ENCODE measurements at places on chromosomes 2 and 18.

GRCh38 chr2:54438271-54438670 lies 17.9 kb upstream of the SPTBN1 start:
- no peak overlapping the region for H3K27ac ChIP-seq
- H3K4me1 ChIP-seq = no peaks in the 10 kb centered on the region
- DNase-seq = no peak
- H3K4me3 ChIP-seq = no peak overlapping the region
- H3K36me3 ChIP-seq = no peaks in the 10 kb centered on the region
- H3K27me3 ChIP-seq = no peaks in the 10 kb centered on the region

DNA sequence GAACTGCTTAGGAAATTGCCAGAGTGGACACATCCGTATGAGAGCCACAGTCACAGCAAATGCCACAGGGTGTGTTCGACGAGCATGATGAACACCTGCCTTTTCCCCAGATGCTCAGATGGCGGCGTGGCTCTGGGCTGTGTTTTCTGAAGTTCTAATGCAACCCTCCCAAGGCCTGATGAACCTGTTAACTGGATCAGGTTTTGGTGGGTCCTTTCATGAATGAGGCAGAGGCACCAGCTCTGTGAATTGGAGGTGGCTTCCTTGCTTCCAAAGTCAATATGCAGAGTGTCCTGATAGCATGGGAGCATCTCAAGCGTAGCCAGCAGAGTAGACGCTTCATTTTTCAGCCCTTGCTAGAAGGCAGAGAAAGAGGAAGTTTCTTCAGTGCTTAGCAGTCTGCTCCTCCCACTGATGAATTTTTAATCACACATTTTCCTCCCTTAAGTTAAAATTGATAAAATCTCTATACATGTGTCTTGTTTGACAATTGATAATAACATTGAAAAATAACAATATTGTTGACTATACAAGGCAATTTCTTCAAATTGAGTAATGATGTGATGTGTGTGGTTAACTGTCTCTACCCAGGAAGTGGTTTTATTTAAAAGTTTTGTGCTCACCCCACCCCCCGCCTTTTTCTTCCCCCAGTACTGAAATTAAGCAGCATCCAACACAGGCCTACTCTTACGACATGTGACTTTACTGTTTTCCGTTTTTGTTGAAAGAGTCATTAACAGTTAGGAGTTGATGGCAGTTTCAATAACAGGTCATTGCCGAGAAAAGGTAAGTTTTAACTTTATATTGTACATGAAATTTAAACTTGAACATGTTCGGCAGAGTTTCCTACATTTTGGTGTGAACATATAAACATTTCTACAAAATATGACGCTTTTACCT lies at the start of gene ARHGAP15:
Gene ARHGAP15, plus strand, starts transcription at position 739 of the 900 bp plus-strand sequence.
- peaks cover 4% of the 10 kb centered on the region for H3K4me1 ChIP-seq
- H3K27ac ChIP-seq = no peak within 1 kb of the TSS
- no peak within 1 kb of the TSS for H3K4me3 ChIP-seq
- no peak for DNase-seq
- H3K27me3 ChIP-seq = no peaks in the 10 kb centered on the region

DNA sequence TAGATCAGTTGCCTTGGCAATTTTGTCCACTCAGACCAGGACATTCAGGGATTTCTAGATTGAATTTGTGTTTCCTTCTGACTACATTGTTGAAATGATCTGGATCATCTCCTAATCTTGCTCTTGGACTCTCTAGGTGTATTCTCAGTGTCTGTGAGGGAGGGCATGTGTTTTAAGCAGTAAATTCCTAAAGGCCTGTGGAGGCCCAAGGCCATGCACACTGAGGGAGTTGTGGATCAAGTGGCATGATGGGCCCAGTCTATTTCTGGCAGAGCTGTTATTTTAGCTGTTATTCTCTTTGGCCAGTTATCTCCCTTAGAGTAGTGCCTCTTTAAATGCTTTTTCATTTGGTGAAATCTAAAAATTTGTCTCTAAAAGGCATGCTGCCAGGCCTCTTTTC lies 144.9 kb downstream of the RPIA start:
- H3K27ac ChIP-seq = no peak overlapping the region
- H3K36me3 ChIP-seq = no peaks in the 10 kb centered on the region
- DNase-seq = no peak
- no peaks in the 10 kb centered on the region for H3K4me1 ChIP-seq
- H3K4me3 ChIP-seq = no peak overlapping the region

GRCh38 chr2:120446236-120447126 lies 100.5 kb downstream of the INHBB start:
- no peak for DNase-seq
- H3K36me3 ChIP-seq = no peaks in the 10 kb centered on the region
- H3K27ac ChIP-seq = no peak overlapping the region
- peaks cover 14% of the 10 kb centered on the region for H3K4me1 ChIP-seq
- peaks cover 71% of the 10 kb centered on the region for H3K27me3 ChIP-seq

- peaks cover 65% of the 10 kb centered on the region for H3K4me1 ChIP-seq
- peaks cover 96% of the 10 kb centered on the region for H3K27me3 ChIP-seq
- peak; percentile 93 for DNase-seq
- H3K27ac ChIP-seq = peak overlapping the region; percentile 37
- H3K4me3 ChIP-seq = peak overlapping the region; percentile 65
Observed at GRCh38 chr2:176096986-176097819, 2.4 kb upstream of the HOXD12 start.

DNA sequence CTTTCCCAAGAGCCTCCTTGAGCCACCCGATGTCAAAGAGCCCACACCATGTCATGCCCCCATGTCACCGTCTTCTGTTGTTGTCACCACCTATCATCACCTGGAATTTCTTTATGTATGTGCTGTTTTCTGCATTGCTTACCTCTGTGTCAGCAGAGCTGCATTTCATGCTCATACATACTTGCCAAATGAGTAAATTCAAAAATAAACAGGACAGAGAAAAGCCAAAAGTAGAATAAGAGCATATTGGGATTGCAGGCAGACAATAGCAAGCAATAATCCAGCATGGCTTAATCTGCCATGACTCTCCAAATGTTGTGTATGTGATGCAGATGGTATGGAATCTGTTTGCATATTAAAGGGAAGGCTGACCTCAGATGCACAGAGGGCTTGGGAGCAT lies 15.3 kb upstream of the RGPD4 start:
- H3K36me3 ChIP-seq = peaks cover 4% of the 10 kb centered on the region
- H3K4me1 ChIP-seq = peaks cover 17% of the 10 kb centered on the region
- no peak overlapping the region for H3K4me3 ChIP-seq
- DNase-seq = no peak

DNA sequence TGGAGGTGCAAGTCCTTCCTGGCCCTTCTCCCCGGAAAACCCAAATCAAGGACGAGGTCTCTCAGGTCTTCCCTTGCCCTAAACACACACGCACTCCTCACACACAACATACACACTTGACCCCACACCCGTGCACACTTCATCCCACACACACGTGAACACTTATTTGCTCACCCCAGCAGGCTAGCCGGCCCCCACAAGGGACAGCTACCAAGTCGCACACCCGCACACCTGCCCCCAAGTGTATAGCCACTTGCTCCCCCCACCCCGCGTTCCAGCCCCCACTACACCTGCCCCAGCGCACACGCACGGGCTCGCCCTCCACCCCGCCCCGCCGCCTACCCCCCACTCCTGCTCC lies 359 bp downstream of the TGFBRAP1 start:
- H3K4me1 ChIP-seq = peaks cover 30% of the 10 kb centered on the region
- no peak for DNase-seq
- peak overlapping the region; percentile 38 for H3K27ac ChIP-seq
- H3K27me3 ChIP-seq = no peaks in the 10 kb centered on the region
- peak overlapping the region; percentile 85 for H3K4me3 ChIP-seq
- H3K36me3 ChIP-seq = 0 out of 2 replicates have a peak, but pooled peaks cover 3% of the 10 kb centered on the region

- H3K4me3 ChIP-seq = no peak overlapping the region
- H3K36me3 ChIP-seq = peaks cover 4% of the 10 kb centered on the region
- H3K27me3 ChIP-seq = no peaks in the 10 kb centered on the region
- peaks cover 5% of the 10 kb centered on the region for H3K4me1 ChIP-seq
- no peak for DNase-seq
- H3K27ac ChIP-seq = no peak overlapping the region
Observed at GRCh38 chr2:186991766-186992417, 142.9 kb upstream of the ZSWIM2 start.

DNA sequence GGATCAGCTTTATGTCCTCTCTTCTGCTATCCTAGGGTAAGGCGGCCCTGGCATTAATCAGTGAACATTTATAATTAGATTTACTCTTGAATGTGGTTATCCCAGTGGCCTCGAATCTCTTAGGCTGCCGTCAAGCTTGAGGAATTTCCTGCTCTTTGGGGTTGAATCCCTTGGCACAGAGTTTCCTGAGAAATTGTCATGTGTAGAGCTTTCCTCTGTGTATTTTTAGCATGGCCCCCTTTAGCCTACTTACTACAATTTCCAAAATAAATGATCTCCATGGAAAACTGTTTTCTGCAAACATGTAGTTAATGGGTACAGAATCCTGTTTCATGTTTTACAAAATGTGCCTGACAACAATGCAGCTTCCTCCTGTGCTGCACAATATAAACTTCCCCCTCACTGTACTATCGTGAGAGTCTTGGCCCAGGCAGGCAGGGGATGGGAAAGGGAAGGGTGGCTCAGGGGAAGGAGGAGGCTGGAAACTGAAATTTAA lies 18.1 kb downstream of the NCAPH start:
- no peak overlapping the region for H3K4me3 ChIP-seq
- DNase-seq = no peak
- H3K27me3 ChIP-seq = no peaks in the 10 kb centered on the region
- no peak overlapping the region for H3K27ac ChIP-seq

GRCh38 chr2:47230418-47230817 lies 75.3 kb upstream of the STPG4 start:
- no peak overlapping the region for H3K4me3 ChIP-seq
- H3K4me1 ChIP-seq = peaks cover 17% of the 10 kb centered on the region
- no peak for DNase-seq
- H3K27me3 ChIP-seq = peaks cover under 1% of the 10 kb centered on the region
- no peak overlapping the region for H3K27ac ChIP-seq

- no peak for DNase-seq
- H3K36me3 ChIP-seq = no peaks in the 10 kb centered on the region
- H3K4me1 ChIP-seq = peaks cover 43% of the 10 kb centered on the region
- H3K27me3 ChIP-seq = no peaks in the 10 kb centered on the region
Observed at GRCh38 chr2:16657671-16658070, 8.0 kb downstream of the CYRIA start.

GRCh38 chr18:73614812-73615211 lies 532.8 kb downstream of the FBXO15 start:
- H3K4me1 ChIP-seq = peaks cover 10% of the 10 kb centered on the region
- DNase-seq = no peak
- H3K27me3 ChIP-seq = no peaks in the 10 kb centered on the region
- H3K27ac ChIP-seq = no peak overlapping the region
- H3K4me3 ChIP-seq = no peak overlapping the region

DNA sequence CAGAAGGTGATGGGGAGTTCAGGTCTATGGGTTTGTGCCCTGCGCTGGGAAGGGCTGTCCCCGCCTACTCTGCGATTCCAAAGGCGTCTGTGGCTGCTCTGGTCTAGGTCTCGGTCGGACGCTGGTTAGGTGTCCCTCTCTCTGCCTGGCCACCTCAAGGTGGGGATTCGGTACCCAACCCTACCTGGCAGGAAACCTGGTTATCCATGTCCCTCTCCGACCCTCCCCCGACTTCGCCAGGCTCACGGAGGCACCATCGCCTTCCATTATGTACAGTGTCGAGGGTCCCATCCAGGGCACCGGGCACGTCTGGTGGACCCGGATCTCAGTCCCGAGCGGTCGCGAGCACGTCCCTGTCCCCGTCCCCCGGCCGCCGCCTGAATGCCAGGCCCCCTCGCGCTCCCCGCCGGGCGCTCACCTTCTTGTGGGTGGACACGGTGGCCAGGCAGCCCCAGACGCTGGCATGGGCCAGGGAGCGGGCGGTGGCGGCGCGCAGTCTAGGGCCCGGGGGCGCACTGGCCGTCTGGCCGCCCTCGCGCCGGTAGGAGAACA lies 628 bp downstream of the CREG2 start:
- peak; percentile 23 for DNase-seq
- H3K4me3 ChIP-seq = peak overlapping the region; percentile 80
- no peak overlapping the region for H3K27ac ChIP-seq
- peaks cover 48% of the 10 kb centered on the region for H3K27me3 ChIP-seq

DNA sequence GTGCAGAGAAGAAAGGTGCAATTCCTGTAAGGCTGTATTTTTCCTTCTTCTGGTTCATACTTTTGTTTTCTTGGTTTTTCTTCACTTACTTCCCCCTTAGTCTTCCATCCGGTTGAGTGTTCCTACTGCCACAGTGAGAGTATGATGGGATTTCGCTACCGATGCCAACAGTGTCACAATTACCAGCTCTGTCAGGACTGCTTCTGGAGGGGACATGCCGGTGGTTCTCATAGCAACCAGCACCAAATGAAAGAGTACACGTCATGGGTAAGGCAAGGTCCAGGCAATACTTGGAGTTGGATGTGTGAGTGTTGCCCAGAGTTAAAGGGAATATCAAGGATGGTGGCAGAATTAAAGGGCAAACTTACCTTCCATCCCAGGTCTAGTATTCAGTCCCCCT lies 108.0 kb downstream of the DTNA start:
- H3K4me1 ChIP-seq = peaks cover 12% of the 10 kb centered on the region
- H3K27me3 ChIP-seq = no peaks in the 10 kb centered on the region
- H3K27ac ChIP-seq = 0 out of 2 replicates have a peak overlapping the region, but pooled peaks have one; percentile 6
- no peak overlapping the region for H3K4me3 ChIP-seq

DNA sequence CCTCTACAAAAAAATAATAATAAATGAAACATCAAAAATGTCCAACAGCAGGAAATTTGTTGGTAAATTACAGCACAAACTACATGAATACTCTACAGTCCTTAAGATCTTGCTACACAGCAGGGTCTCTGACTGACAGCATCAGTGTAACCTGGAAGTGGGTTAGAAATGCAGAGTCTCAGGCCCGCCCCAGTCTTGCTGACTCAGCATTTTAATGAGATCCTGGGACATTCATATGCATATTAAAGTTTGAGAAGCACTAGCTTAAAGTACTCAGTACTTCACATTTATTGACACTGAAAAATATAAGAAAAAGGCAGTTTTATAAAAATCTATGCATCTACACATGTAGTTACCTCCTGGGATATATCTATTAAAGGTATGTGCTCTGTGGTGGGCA lies 21.7 kb downstream of the ST3GAL5 start:
- DNase-seq = no peak
- peaks cover 10% of the 10 kb centered on the region for H3K4me1 ChIP-seq

DNA sequence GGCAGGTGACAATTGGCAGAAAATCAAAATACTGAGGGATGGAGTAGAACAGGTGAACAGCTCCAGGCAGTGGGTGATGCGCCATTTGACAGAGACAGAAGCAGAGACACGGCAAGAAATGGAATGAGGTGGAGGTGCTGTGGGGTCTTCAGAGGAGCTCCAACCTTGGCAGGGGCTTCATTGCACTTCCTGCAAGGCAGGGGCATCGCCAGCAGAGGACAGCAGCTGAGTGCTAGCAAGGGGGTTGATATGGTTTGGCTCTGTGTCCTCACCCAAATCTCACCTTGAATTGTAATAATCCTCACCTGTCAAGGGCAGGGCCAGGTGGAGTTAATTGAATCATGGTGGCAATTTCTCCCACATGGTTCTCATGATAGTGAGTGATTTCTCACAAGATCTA lies 42.8 kb downstream of the CCDC68 start:
- no peak overlapping the region for H3K4me3 ChIP-seq
- H3K27me3 ChIP-seq = no peaks in the 10 kb centered on the region
- H3K4me1 ChIP-seq = 0 out of 2 replicates have a peak, but pooled peaks cover 1% of the 10 kb centered on the region
- DNase-seq = peak; percentile 28
- H3K27ac ChIP-seq = no peak overlapping the region
- no peaks in the 10 kb centered on the region for H3K36me3 ChIP-seq

GRCh38 chr2:204550751-204551511 lies 5.7 kb downstream of the PARD3B start:
- peaks cover 24% of the 10 kb centered on the region for H3K4me1 ChIP-seq
- H3K27ac ChIP-seq = no peak overlapping the region
- no peak overlapping the region for H3K4me3 ChIP-seq
- H3K27me3 ChIP-seq = peaks cover 10% of the 10 kb centered on the region
- DNase-seq = no peak

Measured in WTC11 (cell line).